ENCODE measurements at places on chromosomes 13 and 19.

DNA sequence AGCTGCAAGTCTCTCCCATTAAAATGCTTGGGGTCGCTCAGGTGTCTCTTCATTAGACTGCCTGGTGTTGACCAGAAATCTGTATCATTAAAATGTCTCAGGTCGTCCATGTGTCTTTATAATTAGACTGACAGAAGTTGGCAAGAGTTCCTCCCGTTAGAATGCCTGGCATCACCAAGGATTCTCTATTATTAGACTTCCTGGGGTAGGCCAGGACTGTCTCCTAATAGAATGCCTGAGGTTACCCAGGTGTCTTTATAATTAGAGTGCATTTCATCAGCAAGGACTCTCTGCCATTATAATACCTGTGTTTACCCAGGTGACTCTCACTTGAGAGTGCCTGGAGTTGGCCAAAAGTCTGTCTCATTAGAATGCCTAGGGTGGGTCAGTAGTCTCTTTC lies 1537.2 kb downstream of the UQCRFS1 start:
- no peak for DNase-seq

- peak; percentile 56 for DNase-seq
Measured at GRCh38 chr19:14674764-14675163, at the start of gene ADGRE3. Gene ADGRE3 (minus strand): TSS chr19:14674844. CDS start chr19:14674770, 74 bp downstream.

- DNase-seq = no peak
Measured at GRCh38 chr13:112732679-112733078, 42.8 kb downstream of the ATP11A start.

- peak; percentile 52 for DNase-seq
Measured at GRCh38 chr19:35549174-35549788, 3.9 kb downstream of the TMEM147 start.

DNA sequence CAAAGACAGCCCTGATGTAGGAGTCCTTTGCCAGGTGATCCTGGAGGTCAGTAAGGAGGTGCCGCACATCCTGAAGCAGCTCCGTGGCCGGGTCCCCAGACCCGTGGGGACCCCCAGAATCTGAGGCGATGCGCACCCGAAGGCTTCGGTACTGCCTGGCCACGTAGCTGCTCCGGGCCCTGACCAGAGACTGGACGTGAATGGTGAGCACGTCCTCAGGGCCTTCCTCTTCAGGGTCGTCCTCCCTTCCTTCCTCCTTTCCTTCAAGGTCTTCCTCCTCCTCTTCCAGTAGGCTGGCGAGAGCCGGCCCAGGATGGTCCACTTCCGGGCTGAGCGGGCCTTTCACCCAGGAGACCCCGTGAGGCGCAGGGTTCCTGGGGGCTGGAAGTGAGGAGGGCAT lies 7.5 kb downstream of the RINL start:
- DNase-seq = no peak

GRCh38 chr19:20067943-20068342 lies 9.9 kb upstream of the ZNF90 start:
- DNase-seq = no peak

DNA sequence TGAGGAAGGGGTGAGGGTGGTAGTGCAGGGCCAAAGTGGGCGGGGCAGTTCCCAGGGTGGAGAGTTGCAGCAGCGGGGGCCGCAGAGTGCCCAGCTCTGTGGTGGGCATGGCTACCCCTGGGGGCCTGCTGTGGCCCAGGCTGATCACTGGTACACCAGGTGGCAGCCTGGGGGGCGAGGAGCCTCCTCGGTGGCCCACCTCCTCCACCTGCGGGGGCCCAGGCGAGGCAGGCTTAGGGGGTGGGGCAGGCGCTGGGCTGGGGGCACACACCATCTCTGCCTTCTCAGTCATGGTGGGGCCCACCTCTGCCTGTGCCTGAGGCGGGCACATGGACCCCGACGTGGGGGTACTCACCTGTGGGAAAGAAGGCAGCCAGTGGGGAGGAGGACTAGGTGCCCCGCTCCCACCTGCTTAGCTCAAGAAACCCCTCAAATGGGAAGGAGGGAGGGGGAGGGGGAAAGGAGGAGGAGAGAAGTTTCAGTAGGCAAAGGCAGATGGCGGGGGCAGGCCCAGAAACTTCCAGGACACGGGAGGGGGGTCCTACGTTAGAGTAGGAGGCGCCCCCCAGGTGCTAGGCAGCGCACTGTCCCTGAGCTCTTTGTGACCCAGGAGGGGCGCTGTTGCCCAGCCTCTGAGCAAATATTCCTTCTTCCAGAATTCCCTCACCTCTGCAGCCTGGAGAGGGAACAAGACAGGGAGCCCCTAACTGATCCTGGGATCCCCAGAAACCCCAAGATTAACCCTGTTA lies 1.6 kb downstream of the LYL1 start:
- no peak for DNase-seq

- no peak for DNase-seq
Measured at GRCh38 chr13:70128098-70128497, 19.8 kb upstream of the KLHL1 start.

GRCh38 chr13:24076109-24076508 lies 84.4 kb upstream of the SPATA13 start:
- no peak for DNase-seq

GRCh38 chr13:43611281-43612273 lies 175.2 kb downstream of the ENOX1 start:
- DNase-seq = no peak

GRCh38 chr13:78401873-78402707 lies 201.3 kb downstream of the POU4F1 start:
- no peak for DNase-seq

GRCh38 chr19:41499899-41500298 lies 56.9 kb downstream of the ERICH4 start:
- DNase-seq = no peak

DNA sequence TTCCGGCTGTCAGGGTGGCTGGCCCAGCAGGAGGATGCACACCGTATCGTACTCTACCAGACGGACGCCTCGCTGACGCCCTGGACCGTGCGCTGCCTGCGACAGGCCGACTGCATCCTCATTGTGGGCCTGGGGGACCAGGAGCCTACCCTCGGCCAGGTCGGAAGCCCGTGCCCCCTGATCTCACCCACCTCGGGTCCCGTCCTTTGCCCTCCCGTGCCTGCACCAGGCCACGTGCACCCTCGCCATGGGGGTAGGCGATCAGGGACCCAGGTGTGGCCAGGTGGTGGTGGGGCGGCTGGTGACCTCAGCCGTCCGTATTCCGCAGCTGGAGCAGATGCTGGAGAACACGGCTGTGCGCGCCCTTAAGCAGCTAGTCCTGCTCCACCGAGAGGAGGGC lies 19.0 kb downstream of the PNPLA6 start:
- no peak for DNase-seq

GRCh38 chr13:28496188-28496564 lies 1.2 kb upstream of the FLT1 start:
- no peak for DNase-seq

DNA sequence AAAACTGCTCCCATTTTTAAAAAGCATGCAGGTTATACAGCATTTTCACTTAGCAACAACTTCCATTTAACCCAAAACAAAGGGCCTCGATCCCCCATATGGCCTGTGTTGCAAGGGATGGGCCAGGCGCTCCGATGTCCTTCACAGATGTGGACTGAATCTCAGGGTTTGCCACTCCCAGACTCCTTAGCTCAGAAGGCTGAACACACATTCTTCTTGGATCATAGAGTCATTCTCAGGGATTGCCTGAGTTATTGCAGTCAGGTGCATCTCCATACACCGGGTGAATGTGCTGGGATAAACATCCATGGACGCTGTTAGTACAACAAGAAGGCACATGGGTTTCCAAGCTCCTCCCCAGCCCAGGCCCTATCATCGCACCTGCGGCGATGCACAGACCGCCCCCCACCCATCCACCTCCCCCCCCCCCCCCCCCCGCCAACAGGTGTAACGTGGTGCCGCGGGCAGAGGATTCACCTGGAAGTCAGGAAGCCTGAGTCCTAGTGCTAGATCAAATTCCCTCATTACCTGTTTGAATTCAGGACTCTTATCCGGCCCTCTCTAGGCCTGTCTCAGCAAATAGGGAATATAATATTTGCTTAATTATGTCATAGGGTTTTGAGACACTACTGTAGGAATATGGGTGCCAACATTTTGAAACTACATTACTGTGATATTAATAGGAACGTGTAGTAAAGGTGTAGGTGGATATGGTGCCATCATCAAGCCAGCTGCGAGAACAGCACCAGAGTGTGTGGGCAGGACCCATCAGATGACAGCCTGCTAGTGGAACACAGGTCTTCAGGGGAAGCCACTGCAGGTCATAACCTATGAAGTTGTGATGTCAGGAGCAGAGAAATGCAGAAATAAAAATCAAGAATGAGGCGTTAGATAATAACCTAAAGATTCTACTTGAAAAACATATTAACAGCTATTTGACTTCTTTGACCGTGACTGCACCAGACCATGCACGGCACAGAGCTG lies 110.9 kb downstream of the SACS start:
- no peak for DNase-seq

GRCh38 chr13:60080850-60081249 lies 82.9 kb downstream of the DIAPH3 start:
- DNase-seq = no peak

DNA sequence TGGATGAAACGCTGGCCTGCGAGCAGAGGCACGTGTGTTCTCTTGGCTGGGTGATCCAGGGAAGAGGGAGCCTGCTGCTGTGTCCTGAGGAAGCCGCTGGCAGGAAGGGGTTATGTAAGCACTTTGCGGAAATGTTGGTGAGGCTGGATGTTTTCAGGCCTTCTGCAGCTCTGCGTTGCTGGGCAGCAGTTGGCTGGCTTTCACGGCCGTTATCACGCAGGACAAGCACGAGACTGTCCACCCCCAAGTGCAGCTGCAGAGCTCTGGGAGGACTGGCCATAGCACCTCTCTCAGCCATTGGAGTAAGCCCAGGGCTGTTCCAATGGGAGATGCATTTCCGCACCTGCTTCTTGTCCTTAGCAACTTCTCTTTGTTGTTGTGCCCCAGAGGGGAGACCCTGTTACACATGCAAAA lies 146.9 kb upstream of the SOX21 start:
- DNase-seq = peak; percentile 9

DNA sequence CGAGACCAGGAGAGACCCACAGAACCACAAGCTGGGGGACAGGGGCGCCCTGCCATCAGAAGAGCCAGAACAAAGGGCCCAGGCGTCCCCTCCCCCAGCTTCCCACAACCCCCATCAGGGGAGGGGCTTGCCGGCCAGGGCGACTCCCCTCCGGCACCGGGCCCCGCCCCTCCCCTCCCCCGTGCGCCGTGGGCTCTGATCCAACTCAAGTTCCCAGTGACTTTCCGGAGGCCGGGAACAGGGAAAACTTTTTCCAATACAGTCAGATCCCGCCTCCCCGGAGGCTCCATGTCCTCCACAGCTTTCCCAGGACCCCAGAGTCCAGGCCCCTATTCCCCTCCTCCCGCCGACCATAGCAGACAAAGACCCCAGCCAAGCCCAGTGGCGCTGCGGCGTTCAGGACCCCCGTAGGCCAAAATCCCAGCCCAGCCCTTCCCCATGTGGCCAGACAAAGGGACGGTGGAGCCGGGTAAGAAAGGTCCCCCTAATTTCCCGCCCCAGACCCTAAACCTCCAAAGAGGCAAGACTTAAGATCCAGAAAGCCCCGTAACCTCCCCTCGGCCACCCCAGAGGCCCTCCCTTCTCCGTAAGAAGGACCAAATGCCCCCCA lies 673 bp downstream of the TEAD2 start:
- no peak for DNase-seq

DNA sequence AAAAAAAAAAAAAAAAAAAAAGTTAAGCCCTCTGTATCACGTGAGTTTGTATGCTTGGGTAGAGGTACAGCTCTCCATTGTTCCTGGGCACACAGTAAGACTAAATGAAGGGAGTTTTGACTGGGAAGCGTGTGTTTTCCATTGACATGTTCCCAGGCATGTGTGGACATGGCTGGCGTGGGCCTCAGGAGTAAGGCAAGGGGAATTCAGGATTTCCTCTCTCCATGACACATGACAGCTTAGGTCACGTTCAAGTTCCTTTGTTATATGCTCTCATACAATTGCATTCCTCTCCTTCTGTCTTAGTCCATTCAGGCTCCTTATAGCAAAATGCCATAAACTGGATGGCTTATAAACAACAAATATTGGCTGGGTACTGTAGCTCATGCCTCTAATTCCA lies 17.1 kb upstream of the MAP3K10 start:
- no peak for DNase-seq

DNA sequence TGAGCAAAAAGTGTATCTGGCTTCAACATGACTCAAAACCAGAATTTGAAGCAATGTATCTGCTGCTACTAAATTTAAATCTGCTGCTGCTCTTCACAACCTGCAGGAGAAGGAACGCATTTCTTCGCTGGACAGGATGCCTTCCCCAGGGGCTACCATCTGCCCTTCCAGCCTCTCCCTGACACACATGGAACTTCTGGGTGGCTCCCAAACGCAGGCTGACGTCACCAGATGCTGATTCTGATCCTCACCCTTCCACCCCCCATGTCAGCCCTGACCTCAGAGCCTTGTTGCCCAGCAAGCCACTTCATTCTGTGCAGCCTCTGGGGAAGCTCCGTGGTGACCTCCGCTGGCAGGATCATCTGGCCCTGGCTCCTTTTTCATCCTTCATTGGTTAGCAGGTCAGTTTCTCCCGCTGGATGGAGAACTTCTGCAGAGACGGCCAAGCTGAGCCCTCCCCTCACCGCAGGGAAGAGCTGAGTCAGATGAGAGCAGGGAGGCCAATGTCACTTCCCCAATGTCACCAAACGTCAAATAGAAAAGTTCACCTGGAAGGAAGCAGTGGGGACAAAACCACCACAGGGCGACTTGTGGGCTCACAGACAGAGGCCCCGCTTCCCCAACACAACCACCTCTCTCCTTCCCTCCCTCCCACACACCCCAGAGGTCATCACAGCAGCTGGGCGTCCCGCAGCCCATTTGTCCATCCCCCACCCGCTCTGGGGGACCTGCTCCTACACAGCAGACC lies 14.0 kb upstream of the RAB20 start:
- no peak for DNase-seq

- no peak for DNase-seq
Measured at GRCh38 chr13:60700994-60701393, 304.0 kb downstream of the TDRD3 start.

DNA sequence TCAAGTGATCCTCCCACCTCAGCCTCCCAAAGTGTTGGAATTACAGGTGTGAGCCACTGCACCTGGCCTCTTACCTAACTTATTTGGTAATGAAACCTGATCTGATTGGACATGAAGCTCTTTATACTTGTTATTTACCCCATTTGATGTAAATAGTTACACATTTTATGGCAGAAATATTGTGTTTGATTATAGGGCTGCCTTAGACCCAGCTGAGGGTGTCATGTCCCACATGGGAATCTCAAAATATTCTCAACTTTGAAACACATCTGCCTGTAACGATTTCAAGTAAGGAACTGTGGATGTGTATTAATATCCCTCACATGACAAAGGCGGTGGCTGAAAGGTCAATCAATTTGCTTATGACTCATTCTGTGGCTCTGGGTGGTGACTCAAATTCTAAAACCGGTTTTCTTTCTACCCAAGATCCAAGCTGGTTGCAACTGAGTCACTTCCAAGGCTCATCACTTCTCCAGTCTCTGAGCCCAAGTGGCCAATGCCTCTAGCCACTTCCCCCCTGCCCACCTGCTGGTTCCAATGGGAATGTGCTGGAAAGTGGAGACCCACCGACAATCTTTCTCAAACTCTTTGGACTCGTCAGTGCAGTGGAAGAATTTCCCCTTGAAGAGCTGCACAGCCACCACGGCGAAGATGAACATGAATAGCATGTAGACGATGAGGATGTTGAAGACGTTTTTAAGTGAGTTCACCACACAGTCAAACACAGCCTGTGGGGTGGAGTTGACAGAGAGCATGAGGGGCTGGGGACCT lies 110.9 kb downstream of the IER2 start:
- DNase-seq = no peak

GRCh38 chr19:36113894-36114720 lies 568 bp downstream of the POLR2I start:
- peak; percentile 16 for DNase-seq
